ENCODE measurements at places on chromosomes 12 and 14. TPM values are rescaled to one million over a fixed set of nuclear protein-coding genes. Genes with fewer than 3 reads are reported as not detected.
A peak's percentile ranks its signal among the peaks of the same experiment; 100 is the strongest.

MFAP5 gene
- total RNA-seq = not detected

RERGL gene
- not detected for total RNA-seq

- DNase-seq = no peak
These were observed 87.2 kb upstream of the FRMD6 start for GRCh38 chr14:51564460-51564859.

- no peak for DNase-seq
These were observed 77.6 kb upstream of the SLC35F4 start for GRCh38 chr14:57943541-57943940.

DNA sequence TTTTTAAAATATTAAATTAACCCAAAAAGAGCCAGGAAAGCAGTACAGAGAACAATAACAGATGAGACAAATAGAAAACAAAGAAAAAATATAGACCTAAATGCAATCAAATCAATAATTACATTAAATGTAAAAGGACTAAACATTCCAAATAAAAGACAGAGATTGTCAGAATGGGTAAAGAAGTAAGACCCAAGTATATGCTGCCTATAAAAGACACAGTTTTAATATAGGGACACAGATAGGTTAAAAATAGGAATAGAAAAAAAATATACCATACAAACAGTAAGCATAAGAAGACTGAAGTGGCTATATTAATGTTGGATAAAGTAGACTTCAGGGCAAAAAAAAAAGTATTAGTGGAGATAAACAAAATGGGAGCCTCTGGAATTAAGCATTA is 163.1 kb upstream of the BCL2L14 start:
- DNase-seq = no peak

- DNase-seq = peak; percentile 69
These were observed 151.0 kb downstream of the SRGAP1 start for GRCh38 chr12:63995512-63995911.

All from HT1080 (cell line).